Stimulated activated CD8-positive, alpha-beta memory T cell treated with anti-CD3 and anti-CD28 coated beads, Interleukin-7, amount 100 ng/mL, for 1 hour (primary cell): ENCODE measurements at places on chromosomes 2 and 18.

DNA sequence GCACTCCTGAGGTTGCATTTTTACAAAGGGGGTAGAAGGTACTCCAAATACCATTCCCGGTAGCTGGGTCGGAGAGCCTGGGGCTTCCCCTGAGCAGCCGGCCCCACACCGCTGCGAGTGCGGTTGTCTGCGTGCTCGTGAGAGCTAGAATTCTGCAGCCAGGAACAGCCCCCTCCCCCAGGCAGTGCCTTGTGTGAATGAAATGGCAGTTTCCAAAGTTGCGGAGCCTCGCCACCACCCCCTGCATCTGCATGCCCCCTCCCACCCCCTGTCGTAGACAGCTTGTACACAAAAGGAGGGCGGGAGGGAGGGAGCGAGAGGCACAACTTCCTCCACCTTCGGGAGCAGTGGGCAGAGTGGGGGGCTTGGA, 1.1 kb downstream of the MYCN start:
- no peak for DNase-seq

DNA sequence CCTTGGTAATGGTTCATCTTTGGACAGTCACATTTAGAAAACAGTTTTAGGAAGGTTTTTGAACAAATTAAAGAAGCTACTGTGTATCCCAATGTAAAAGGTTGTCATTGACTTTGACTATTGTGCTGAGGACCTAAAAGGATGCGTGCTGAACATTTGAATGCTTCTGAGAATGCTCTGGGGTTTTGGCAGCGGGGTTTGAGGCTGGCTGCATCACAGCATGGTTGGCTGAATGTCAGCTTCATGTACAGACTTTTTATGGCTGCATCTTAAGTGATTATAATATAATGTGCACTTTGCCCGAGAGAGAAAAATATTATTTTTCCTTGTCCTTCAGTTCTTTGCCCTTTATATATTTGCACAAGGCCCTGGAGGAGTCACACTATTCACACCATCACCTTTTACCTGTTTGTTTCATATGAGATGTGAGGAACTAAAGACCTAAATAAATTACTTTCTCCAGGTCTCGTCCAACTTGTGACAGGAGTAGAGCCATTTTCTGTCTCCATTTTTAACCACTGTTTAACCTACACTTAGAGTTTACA, 125.9 kb downstream of the CCDC85A start:
- no peak for DNase-seq

- no peak for DNase-seq
Measured at GRCh38 chr2:201664334-201664733, 21.0 kb upstream of the TMEM237 start.

GRCh38 chr2:150916467-150917396, 344.9 kb downstream of the RBM43 start:
- DNase-seq = no peak

GRCh38 chr2:216373896-216374295, 1.6 kb upstream of the MARCHF4 start:
- no peak for DNase-seq

DNA sequence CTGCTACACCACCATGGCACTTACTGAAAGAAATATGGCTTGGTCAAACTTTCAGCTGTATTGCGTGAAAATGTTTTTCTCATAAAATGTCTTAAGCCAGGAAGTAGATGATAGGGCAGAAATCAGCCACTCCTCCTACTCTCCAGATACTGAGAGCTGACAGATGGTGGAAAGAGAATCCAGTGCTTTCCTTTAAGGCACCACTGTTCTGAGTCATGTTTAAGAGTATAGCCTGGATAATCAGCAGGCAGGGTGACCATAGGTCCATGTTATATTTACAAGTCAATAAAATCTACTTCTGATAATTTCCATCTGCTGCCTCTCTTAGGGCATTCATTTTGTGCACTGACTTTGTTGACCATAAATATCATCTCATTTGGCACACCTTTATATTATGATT, 21.9 kb downstream of the ARPC2 start:
- no peak for DNase-seq

DNA sequence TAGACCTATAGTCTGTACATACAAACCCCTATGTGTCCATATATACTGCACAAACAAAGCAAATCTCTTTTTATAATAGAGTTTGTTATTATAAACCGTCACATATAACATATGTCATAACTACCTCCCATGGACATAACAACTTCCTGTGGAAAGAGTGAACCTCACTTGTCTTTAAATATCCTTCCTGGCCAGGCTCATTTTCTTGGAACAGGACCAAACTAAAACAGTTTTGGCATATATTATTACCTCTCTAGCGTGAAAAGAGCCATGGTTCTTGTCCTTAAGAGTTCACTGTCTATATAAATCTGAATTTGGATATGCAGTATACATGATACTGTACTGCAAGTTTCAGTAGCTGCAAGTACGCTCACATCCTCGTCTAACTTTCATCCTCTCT, 28.3 kb upstream of the DNAJC27 start:
- DNase-seq = no peak

DNA sequence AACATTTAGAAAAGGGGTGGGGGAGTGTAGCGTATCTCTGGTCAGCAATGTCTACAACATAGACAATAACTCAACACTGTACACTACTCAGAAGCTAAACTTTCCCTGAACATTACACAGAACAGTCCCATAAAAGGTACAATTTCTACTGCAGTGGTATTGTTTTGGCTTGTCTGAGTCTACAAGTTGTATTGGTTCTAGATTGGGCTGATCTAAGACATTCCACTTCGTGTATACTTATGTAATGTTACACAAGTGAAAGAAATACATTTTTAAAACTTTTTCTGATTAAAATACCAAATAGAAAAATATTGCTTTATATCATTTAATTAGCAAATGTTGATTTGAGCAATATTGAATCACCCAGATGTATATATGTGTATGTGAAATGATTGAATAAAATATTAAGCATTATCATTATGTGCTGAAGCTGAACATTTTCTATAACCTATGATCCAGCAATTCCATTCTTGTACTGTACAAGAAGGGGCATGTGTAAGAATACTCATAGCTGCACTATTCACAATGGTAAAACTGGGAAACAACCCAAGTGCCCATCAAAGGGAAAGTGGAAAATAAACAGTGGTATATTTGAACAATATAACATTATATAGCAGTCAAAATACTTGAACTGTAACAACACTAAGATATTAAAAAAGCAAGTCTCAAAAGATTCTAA, 52.4 kb downstream of the VSNL1 start:
- no peak for DNase-seq

DNA sequence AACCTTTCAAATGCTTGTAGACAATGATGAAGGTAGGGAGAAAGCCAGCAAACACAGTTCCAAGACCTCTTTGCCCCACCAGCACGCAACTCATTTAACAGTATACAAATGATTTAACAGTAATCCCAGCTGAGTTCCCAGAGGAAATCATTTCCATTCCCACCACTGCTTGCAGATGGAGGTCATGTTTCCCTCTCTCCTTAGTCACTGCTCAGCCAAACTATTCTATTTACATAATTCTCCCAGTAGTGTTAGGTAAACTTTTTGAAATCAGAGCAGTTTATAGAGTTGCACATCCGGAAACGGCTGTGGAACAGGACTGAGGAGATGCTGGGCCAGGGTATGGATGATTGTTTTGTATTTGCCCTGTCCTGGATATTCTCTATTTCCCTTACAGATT, 328.5 kb downstream of the FIGN start:
- DNase-seq = no peak

GRCh38 chr2:18650221-18650620, 60.9 kb upstream of the NT5C1B start:
- no peak for DNase-seq

DNA sequence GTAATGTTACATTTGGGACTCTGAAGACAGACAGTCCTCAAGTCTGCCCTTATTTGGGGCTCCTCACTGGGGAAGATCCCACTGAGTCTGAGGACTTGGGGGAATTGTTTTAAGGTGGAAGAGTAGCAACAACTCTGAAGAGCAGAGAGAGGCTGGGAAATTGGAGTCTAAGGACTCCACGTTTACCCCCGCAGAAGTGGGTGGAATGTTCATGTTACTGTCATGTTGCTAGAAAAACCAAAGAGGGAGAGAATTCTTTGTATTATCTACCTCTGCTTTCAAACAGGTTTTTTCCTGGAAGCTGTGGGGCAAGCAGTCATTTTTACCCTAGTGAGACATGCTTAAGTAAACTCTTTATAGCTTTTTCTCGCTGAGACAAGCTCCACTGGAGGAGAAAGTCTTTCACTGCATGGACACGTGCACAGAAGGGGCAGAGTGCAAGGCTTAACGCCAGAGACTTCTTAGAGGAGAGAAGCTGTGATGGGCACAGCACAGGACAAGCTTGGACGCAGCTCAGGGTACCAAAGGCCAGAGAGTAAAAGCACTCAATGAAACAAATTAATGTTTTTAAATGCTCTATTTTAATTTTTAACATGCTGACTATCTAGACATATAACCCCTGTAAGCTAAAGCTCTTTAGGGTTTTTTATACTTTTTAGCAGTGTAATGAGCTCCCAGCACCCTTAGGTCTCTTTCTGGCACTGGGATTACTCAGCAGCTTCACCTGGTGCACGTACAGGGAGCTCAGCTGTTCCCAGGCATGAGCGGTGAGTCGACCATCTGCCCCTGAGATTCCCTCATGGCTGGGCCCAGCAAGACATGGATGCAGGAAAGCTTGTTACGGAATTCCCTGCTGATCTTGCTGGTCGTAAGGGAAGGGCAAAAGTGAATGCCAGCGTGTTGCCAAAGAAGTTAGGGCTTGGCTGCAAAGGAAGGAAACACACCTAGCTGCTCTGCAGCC, 54.5 kb upstream of the BIN1 start:
- DNase-seq = no peak
